ENCODE measurements at places on chromosomes 12 and 14.

- DNase-seq = no peak
Observed at GRCh38 chr14:55240526-55241178, 30.6 kb upstream of the FBXO34 start.

- DNase-seq = no peak
Observed at GRCh38 chr14:73251516-73252215, 14.4 kb downstream of the PAPLN start.

GRCh38 chr12:70617450-70617849 lies 19.8 kb downstream of the PTPRB start:
- no peak for DNase-seq

DNA sequence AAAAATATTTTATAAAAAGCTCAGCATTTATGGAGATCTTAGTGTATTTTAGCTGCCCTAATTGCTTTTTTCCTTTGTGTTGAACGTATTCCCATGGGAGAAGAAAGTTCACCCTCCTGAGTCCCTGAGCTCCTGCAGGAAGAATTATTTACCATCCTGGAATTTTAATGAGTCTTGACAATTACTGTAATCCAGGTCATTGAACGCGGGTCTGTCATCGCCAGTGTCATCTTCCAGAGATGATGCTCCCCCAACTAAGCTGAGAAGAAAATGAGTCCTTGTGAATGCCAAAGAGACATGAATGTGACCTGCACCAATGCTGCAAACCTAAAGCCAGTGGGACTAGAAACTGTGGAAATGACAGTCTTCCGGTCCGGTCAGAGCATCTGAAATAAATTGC lies 129.5 kb downstream of the FBXL14 start:
- no peak for DNase-seq

DNA sequence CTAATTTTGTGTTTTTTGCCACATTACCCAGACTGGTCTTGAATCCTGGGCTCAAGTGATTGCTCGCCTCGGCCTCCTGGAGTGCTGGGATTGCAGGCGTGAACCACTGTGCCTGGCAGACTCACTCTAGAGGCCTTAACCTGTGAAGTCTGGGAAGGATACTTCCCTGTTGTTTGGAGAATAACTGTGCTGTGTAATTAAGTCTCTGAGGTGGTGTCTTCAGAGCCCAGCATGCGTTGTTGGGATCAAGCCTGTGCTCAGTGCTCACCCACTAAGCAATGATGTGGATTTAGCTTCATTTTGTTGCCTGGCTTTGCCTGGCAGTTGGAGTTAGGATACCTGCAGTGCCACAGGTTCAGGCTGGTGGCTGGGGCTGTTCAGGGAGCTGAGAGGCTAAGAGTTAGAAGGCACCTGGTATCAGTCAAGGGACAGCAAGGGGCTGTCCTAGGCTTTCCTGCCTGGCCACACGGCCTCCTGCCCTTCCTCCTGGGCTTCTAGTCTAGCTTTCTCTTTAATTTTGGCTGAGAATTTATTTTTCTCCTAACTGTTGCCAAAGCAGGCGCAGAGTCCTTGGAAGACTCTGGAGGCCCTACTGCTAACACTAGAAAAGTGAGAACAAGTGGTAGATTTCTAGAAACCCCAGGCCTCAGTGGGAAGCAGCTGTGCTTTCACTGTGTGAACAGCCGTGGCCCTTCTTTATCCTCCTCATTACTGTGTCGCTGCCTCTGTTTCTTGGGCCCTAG lies 38.5 kb downstream of the EP400 start:
- DNase-seq = no peak

- DNase-seq = no peak
Observed at GRCh38 chr12:121751749-121752351, 39.3 kb downstream of the TMEM120B start.

DNA sequence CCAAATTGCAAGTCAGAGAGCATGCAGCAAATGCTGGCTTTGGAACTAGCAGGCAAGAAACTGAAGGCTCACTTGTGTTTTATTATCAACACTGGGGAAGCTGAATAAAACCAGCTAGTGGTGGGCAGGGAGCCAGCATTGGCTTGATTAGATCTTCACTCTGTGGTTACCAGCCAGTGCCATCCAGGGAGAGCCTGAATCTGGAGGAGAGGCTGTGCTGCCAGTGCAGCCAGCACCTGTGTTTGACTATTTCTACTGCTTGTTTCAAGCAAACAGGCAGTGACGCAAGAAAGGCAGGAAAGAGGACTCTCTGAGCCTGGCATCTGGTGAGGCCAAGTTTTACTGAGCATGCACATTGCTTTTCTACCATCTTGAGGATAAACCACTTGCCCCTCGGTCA lies 247.0 kb downstream of the PHLDA1 start:
- no peak for DNase-seq

- no peak for DNase-seq
Observed at GRCh38 chr12:13242936-13243335, 46.4 kb downstream of the EMP1 start.

GRCh38 chr12:100302081-100302480 lies 35.1 kb downstream of the SCYL2 start:
- no peak for DNase-seq

GRCh38 chr12:2284857-2285256 lies 232.1 kb downstream of the CACNA1C start:
- peak; percentile 92 for DNase-seq

- DNase-seq = no peak
Observed at GRCh38 chr12:89421092-89421835, 69.0 kb upstream of the DUSP6 start.

GRCh38 chr12:62787611-62788010 lies 147.3 kb downstream of the PPM1H start:
- DNase-seq = no peak

DNA sequence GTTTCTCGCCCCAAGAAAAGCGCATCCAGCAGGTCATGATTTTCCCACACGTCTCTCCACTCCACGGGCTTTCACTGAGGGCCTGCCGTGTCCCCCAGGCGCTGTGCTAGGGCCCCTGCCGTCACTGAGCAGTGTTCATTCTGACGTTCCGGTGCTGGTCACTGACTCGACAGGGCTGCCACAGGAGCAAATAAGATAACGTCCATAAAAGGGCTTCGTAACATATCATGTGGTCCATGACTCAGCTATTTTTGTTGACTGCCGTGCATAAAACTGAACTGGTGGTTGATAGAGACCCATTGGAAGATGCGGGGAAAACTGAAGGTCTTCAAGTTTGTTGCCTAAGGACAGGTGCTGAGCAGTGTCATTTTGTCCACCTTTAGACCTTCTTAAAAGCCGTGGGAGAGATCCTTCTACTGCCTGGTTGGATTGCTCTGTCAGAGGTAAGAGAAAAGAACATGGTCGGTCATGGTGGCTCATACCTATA lies 46.3 kb downstream of the ADGRD1 start:
- no peak for DNase-seq

- no peak for DNase-seq
Observed at GRCh38 chr12:132718644-132719043, 8.0 kb downstream of the PGAM5 start.

- DNase-seq = no peak
Observed at GRCh38 chr12:65675141-65675621, 149.1 kb upstream of the HMGA2 start.

DNA sequence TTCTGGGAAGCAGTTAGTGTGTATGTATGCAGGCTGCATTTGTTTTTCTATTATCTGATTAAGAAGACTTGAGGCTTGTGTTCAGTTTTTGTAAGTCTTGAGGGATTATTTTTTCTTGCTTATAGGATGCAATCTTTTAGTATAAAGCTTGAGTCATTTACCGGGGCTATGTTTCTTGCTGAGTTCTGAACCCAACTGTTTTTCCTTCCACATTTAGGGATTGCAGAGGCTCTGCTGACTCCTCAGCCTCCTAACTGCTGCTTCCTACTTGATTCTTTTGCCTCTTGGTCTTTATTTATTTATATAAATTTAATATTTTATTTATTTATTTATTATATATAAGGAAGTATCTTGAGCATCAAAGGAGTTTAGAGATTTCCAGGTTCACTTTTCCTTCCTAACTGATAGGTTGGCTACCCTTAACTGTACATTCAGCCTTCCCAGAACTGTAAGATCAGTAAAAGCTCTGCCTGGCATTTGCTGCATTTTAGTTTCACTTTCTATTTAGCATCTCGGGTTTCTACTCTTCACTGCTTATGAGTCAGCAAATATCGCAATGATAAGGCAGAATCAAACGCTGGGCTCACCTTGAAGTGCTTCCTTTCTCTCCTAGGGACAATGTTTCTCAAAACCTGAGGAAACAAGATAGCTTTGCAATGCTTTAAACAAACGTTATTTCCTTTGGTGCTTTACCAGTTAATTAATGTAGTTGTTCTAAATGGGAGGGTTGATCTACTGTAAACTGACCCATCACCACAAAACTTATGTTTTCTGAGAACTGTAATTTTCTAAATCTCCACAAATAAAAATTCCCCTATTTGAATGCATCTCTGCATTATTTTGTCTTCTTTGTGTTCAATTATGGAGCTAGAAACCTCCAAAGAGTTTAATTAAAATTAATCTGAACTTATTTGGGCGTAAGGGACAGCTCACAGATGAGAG lies 1183.7 kb upstream of the TMEM132C start:
- DNase-seq = no peak

- no peak for DNase-seq
Observed at GRCh38 chr12:123808167-123808566, 46.1 kb downstream of the DNAH10 start.

DNA sequence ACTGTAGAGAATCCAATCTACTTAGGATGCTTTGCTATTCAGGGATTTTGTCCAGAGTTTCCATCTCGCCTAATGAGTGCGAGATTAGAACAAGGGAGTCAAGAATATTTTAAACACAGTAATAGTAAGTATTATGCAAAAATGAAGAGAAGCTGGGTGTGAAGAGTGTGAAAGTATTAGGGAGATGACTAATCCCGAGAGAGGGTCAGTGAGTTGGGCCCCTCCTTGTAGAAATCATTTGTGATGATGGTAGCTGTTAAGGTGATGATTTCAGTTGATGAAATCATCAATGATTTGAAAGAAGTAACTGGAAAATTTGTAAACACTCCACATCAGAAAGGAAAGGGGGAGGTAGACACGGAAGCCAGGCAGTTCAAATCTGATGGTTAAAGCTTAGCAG lies 478.9 kb upstream of the MGAT4C start:
- no peak for DNase-seq

DNA sequence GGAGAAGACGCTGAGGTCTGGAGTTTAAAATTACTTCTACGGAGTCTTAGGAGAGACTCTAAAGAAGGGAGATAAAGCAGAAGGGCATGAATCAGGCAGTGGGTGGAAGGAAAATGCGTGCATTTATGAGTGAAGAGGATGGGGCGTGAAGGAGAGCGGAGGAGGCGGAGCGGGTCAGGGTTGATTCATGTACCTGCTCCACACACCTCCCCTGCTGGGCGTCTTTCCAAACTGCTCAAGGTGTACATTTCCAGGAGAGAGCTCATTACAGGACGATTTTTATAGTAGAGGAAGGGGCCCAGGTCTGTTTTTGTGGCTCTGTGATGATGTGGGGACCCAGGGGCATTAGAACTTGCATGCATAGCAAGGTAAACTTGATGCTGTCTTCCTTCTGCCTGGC lies 65.0 kb upstream of the ASPG start:
- DNase-seq = no peak

- no peak for DNase-seq
Observed at GRCh38 chr12:98345308-98345876, 170.0 kb upstream of the TMPO start.

DNA sequence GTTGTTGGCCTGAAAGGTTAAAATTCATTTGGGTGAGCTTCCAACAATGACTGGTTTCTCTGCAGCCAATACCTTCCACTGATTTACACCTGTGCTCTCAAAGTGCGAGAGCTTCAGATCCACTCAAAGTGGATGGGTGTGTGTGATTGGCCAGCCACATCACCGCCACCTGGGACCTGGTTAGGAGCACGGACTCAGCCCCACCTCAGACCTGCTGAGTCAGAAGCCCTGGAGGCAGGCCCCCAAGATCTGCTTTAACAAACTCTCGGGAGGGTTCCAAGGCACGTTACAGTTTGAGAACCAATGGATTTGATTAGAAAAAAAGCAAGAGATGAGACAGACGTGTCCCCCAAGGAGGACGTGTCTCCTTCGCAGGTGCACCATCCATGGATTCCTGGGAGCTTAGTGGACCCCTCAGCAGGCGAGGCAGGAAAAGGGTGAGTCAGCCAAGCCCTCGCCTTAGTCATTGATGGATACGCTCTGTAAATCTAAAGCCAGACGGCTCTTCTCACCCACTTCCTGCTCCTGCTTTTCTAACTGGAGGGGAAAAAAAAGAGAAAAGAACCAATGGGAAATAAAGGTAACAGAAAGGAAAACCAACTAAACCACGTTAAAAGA lies 24.5 kb downstream of the FZD10 start:
- DNase-seq = no peak

- peak; percentile 53 for DNase-seq
Observed at GRCh38 chr12:63978519-63978918, 134.0 kb downstream of the SRGAP1 start.

DNA sequence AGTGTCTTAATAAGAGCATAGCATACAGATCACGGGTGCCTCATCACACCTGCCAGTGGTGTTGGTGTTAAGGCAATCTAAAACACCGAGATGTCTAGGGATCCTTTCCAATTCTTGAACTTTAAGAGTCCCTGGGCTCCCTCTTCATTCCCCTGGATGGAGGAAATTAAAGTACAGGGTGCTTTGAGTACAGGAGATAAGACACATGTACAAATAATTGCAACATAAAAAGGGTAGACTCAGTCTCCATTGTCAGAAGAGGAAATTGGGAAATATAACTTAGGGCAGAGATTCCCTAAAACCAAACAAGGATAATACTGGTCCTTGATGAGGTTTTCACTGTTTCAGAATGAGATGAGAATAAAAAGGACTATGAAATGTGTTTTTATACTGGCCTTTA lies 34.9 kb downstream of the SCFD1 start:
- no peak for DNase-seq

GRCh38 chr14:86179980-86180379 lies 650.0 kb downstream of the FLRT2 start:
- no peak for DNase-seq

DNA sequence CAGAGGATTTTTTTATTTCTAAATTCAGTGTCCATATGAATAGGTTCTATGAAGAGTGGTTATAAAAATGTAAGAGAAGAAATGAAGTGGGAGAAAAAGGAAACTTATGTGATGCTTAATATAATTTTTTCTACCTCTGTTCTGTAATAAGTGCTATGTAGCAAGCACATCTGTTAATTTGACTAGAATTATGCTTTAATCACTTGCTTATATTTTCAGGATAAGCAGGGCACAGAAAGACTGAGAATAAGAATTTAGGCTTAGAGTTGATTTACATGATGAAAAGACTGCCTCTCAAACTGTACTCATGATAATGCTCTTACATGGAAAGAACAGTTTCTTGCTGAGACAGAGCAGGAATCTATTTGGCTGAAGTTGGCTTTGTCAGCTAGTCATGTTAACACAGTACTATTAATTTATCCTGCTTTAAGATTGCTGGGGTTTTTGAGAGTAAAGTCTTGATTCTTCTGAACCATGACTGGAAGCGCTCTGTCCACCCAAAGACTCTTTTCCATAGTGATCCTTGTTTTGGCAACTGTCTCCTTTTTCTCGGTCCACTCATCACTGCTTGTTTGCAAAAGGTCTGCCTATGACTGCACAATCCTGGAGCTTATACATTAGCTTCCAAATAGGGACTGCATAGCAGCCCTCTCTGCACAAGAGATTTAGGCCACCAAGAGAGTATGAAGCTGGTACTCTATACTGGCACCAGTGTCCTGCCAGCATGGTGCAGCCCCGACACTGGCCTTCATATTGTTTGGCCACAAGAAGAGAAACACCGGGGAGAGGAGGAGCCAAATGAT lies 98.8 kb downstream of the AKAP6 start:
- peak; percentile 8 for DNase-seq

All from SJSA1 (cell line).